Activated T-helper 1 cell treated with anti-CD3 and anti-CD28 coated beads, Interleukin-12 subunit alpha, Interleukin-12 subunit beta, Interleukin-2, Interleukin-4 antibody, amounts not matched to agents 30 ng/mL and 10 ng/mL and 1 ng/mL, durations not matched to agents 14 hours and 24 hours and 36 hours (primary cell): ENCODE measurements at places on chromosomes 2 and 18. TPM values are rescaled to one million over a fixed set of nuclear protein-coding genes. Genes with fewer than 3 reads are reported as not detected.

GRCh38 chr2:33529771-33530481 lies 53.5 kb downstream of the RASGRP3 start:
- no peak overlapping the region for H3K4me3 ChIP-seq
- H3K27me3 ChIP-seq = no peaks in the 10 kb centered on the region
- H3K36me3 ChIP-seq = peaks cover 17% of the 10 kb centered on the region
- no peak for DNase-seq
- peaks cover 30% of the 10 kb centered on the region for H3K4me1 ChIP-seq

DNA sequence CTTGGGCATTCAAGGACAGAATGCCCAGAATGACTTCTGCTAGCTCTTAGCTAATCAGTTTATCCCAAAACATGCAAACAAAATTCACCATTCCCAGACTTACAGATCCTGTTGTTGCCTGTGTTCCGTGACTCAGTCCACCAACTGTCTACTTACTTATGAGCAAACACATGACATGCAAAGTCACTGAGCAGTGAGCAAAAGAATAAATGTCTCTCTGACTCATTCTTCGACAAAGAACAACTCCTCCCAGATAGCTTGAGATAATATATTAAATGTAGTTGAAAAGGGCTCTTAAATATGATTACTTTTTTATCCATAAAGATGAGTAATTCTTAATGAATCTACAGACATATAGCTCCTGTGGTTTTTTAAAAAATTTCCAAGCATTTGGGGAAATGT lies 9.0 kb upstream of the CREG2 start:
- no peak for DNase-seq
- H3K36me3 ChIP-seq = no peaks in the 10 kb centered on the region
- peaks cover 15% of the 10 kb centered on the region for H3K27me3 ChIP-seq

- H3K27me3 ChIP-seq = peaks cover 22% of the 10 kb centered on the region
- H3K4me1 ChIP-seq = peaks cover 14% of the 10 kb centered on the region
- no peaks in the 10 kb centered on the region for H3K36me3 ChIP-seq
- no peak for DNase-seq
- no peak overlapping the region for H3K27ac ChIP-seq
These were observed 33.2 kb upstream of the RAPGEF4 start for GRCh38 chr2:172702451-172702850.

DNA sequence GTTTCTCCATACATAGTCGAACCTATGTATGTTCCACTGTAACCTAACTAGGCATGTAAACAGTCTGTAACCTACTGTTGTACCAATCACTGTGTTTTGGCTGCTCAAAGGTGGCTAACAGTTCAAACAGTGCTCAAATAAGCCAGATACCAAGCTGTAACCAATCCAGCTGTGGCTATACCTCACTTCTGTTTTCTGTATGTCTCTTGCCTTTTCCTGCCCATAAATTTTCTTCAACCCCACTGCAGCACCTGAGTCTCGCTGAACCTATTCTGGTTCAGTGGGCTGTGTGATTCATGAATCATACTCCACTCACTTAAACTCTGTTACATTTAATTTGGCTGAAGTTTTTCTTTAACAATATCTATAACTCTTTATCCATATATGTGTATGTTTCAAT lies 340.7 kb downstream of the LPIN1 start:
- peaks cover 5% of the 10 kb centered on the region for H3K4me1 ChIP-seq
- DNase-seq = no peak
- peaks cover 7% of the 10 kb centered on the region for H3K27me3 ChIP-seq

DNA sequence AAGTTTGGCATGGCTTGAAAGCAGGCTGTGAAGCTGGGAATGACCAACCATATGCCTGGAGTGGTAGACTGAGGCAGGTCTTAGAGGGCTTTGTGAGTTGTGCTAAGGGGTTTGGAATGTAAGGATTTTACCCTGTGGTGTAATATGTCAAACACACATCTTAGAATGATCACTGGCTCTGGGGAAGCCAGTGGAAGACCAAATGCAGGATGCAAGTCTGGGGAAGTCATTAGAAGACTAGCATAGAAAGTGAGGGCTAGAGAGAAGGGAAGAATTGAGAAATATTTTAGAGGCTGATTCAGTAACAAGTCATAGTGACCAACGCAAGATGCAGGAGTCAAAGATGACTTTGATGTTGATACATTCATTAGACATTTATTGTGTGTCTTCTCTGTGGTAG lies 3.5 kb upstream of the FHOD3 start:
- no peaks in the 10 kb centered on the region for H3K4me1 ChIP-seq
- H3K27ac ChIP-seq = no peak overlapping the region
- H3K4me3 ChIP-seq = no peak overlapping the region
- no peak for DNase-seq
- no peaks in the 10 kb centered on the region for H3K36me3 ChIP-seq

DNA sequence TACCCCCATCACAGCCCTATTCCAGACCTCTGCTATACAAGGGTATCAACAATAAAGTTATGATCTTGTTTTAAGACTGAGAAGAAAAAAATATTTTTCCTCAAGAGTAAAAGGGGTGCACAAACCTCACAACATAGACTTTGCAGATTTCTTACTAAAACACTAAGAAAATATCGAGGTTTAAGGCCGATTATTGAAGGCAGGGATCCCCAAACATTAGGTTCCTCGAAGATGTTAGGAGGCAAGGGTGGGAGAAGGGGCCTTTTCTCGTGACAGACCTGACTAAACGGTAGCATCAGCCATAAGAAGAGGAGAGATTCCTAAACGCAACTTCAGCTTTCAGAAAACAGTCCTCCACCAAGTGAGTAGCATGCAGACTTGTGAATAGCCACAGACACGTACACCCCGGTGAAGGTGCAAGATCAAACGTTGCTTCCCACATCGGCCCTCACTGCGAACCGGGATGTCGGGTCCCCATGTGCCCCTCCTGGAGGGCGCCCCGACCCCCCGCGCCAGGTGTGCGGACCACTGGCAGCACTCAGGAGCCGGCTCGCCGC lies 678 bp downstream of the PIAS2 start:
- H3K27ac ChIP-seq = peak overlapping the region; percentile 90
- peaks cover 49% of the 10 kb centered on the region for H3K4me1 ChIP-seq
- peaks cover 5% of the 10 kb centered on the region for H3K27me3 ChIP-seq
- peak; percentile 33 for DNase-seq

TMEM163 gene
- total RNA-seq = 0.12 and 0.21 TPM in 2 replicates

HMSD gene
- 19.7 and 27.8 TPM in 2 replicates for total RNA-seq

TUBA3E gene
- total RNA-seq = not detected in 2 replicates

RALBP1 gene
- 40.9 and 42.4 TPM in 2 replicates for total RNA-seq

AFF3 gene
- total RNA-seq = 1.7 and 2.4 TPM in 2 replicates

PXDN gene
- total RNA-seq = 1.7 and 1.9 TPM in 2 replicates
